ENCODE measurements at places on chromosomes 1 and 21.

DNA sequence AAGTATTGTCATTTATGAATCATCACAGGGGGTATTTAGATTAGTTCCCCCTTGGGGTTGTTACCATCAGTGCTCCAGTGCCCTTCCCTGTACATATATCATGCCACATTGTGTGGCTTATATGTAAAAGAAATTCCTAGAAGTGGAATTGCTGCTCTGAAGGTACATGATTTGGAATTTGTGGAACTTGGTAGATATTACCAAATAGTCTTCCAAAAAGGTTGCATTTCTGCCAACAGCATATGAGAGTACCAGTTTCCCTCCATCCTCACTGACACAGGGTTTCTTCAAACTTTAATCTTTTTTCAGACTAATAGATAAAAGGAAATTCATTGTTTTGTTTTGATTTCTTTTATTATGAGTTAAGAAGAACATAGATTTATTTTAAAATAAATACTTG lies 41.3 kb downstream of the AKNAD1 start:
- no peak for DNase-seq

DNA sequence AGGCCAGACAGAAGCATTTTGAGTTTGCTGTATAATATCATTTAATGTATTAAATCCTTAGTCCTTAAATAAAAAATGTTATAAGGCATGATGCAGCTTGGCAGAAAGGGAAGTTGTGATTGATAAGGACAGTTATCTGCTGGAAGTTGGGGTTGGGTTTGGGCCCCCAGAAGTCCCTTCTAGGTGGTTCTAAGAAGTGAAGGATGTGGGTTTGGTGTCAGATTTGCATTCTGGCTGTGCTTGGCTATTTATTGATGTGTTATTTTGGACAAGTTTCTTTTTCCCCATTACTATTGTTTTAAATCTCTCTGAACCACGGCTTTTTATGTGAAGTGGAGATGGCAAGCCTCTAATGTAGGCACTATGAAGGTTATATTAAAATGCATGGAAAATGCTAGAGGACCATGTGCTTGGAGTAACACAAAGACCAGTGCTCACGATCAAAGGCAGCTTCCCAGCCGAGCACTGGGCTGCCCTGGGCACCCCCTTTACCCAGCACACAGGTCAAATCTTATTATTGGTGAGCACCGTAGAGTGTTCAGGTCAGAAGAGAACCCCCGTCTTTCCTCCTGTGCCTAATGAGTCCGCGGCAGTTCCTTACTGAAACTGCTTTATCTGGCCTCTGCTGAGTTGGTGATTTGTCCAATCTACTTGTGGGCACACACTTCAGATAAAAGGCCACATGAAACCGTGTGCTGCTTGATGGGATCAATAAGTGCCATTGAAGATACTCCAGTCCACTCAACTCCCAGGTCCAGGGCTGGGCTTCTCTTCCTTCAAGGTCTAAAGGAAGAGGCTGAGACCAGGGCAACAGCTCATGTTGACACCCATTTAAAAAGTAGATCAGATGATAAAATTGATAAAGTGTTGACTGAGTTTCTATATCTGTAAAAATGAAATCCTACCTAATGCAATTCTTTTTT lies 212.0 kb downstream of the PRDM2 start:
- no peak for DNase-seq

DNA sequence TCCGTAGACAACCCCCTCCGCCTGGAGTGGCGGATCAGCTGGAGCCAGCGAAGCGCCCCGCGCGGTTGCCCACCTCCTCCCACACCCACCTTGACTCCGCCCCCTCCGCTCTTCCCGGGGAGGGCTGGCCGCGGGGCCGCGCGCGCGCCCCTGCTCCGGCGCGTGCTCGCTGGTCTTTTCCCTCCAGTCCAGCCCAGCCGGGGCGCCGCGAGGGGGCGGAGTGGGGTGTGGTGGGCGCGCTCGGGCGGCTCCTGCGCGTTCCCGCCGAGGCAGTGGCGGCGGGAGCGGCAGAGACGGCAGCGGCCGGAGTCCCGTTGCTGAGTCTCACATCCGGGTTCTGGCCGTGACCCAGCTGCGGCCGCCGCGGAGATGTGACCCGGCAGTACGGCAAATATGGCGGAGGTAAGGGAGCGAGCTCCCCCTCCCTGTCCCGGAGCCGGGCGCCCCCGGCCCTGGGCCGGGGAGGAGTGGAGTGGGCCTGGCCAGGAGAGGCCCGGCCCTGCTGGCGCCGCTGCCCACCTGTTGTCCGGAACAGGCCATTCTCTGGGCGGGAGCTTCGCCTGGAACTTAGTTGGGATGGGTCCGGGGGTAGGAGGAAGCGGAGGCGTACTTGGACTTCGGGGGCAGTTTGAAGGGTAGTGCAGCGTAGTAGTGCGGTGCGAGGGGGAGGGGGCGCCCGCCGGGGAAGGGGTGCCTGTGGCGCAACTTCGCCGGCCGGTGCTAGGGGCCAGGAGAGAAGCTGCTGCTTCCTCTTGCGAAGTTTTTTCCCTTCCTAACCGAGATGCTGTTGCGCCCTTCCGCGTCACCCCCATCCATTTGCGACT lies 5.4 kb downstream of the MIER1 start:
- DNase-seq: no peak

- DNase-seq: no peak
Measured at GRCh38 chr21:33035147-33035546, 9.4 kb downstream of the OLIG2 start.

GRCh38 chr1:158011714-158012113 lies 18.3 kb downstream of the KIRREL1 start:
- no peak for DNase-seq

GRCh38 chr1:62712336-62713243 lies 24.4 kb upstream of the DOCK7 start:
- DNase-seq: no peak

GRCh38 chr1:200888349-200888838 lies 6.3 kb upstream of the INAVA start:
- DNase-seq: no peak

DNA sequence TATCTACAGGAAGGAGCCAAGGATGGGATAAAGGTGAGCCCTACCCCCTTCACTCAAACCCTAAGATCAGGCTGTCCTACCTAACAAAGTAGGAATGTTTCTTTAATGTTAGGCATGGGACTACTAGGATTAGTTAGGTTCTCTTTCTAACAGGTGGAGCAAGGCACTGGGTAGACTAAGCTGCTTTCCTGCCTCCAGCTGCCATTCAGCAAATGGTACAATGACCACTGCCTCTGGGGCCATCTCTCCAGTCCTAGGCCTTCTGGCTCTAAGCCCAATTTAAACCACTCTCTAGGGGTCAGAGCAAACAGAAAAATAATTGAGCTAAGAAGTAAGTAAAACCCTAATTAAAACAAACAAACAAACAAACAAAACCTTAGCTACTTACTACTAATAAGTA lies 15.7 kb upstream of the IPO9 start:
- no peak for DNase-seq

GRCh38 chr1:32618673-32619221 lies 31.6 kb downstream of the ZBTB8OS start:
- no peak for DNase-seq

- no peak for DNase-seq
Measured at GRCh38 chr1:76106719-76107235, 32.2 kb downstream of the ST6GALNAC3 start.

DNA sequence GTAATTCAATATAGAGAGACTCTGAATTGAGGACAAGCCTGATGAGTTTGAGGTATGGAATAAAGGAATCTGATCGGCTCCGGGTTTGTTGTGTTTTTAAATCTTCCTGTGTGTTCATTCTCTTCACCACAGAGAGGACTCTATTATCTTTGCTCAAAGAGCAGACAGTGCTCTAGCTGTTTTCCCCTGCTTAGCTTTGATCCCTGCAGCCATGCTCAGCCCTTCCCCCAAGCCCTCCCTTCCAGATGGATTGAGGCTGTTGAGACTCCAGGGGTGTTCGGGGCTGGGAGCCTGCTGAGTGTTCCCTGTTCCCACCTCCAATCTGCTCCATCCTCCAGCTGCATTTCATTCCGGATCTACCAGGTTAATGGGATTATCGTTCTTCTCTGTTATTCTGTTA lies 74.2 kb upstream of the CXADR start:
- no peak for DNase-seq

- no peak for DNase-seq
Measured at GRCh38 chr1:149927056-149927562, 494 bp downstream of the SF3B4 start.

DNA sequence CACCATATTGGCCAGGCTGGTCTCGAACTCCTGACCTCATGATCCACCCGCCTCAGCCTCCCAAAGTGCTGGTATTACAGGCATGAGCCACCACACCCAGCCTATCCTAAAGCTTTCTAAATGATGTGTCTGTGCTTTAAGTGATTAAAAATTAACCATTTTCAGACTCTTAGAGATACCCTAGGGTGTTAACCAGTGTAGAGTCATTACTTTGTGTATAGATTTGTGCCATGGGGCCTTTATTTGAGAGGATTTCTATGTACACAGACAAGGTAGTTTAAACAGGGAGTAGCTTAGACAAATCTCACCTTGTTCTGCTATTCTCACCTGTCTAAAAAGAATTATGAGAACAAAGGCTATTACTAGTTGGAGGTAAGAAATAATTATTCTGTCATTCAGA lies 12.7 kb upstream of the PLEKHM2 start:
- DNase-seq: no peak

DNA sequence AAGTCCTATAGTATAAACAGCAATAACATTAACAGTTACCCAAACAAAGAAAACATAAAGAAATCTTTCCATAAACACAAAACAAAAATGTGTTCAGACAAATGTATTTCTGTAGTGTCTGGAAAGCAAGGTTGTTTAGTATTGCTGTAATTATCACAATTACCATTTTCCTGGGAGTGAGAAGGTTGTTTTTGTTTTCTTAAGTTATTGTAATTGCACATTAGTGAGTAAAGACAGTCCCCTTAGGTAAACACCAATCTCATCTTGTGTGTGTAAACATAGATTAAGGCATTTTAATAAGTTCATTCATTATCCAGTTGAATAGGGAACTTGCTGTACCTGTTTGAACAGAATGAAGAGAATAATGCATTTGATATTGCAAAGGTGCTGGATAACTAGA lies 356.9 kb upstream of the ADGRL4 start:
- no peak for DNase-seq

GRCh38 chr1:221783437-221783836 lies 41.5 kb upstream of the DUSP10 start:
- no peak for DNase-seq

- DNase-seq: no peak
Measured at GRCh38 chr21:45386728-45387371, 18.1 kb upstream of the COL18A1 start.

DNA sequence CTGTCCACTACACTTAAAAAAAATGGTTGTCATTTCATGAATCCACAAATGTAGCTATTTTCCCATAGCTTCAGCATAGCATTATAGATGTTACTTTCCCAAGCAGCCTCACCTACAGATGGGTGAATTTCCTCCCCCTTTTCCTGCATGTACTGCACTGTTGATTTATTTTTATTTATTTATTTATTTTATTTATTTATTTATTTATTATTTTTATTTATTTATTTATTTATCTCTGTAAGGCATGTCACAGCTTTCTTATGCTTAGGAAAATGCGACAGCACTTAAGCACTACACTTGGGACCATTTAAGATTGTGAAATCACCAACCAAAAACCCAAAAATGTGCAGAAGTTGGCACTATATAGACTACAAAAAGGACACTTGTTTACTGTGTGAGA lies 4.9 kb downstream of the CD1A start:
- no peak for DNase-seq

- no peak for DNase-seq
Measured at GRCh38 chr1:54980528-54981241, at the start of gene TMEM61. TMEM61 (plus strand) TSS chr1:54980628; CDS start chr1:54981066, 438 bp downstream.

DNA sequence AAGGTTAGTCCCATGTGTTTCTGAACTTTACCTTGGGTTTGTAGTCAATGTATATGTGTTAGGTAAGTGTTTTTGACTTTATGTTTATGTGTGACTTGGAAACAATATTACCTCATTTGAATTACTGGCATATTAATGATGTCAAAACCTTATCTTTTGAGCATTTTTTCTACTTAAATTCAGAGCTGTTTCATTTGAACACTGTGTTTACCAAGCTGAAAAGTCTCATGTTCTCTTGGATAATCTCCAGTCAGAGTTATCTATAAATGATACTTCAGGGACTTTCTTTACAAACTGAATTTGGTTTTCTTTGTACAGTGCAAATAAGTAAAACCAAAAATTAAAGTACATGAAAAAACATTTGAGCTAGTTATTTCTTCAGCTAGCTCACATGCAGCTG lies 30.0 kb downstream of the ADAMTS1 start:
- no peak for DNase-seq

GRCh38 chr1:220342853-220343252 lies 70.6 kb upstream of the RAB3GAP2 start:
- DNase-seq: no peak

GRCh38 chr1:232036181-232036933 lies 409.8 kb downstream of the DISC1 start:
- DNase-seq: no peak

DNA sequence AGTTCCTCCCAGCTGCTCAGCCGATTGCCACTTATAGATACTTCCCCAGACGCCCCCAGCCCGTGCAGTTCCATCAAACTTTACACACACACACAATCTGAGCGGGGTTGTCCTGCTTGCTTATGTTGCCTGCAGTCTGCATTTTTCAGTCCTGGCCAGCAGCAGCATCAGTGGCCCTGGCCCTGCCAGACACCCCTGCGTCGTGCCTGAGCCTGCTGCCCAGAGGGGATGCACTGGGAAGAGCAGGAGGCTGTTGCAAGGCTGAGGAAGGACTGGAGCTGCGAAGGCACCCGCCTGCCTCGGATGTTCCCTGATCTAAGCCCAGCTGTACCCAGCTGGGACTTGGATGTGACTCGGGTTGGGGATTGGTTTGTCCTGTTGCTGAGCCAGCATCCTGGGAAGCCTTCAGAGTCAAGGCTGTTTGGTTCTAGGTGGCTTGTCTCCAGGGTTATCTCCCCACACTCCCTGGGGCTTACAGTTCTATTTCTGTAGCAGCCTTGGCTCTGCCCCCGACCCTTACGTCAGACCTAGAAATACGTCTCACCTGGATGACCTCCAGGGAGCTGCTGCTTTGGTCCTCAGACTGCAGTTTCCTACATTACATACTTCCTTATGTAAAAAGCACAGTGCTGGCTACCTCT lies 42.3 kb downstream of the MAN1C1 start:
- DNase-seq: no peak

- no peak for DNase-seq
Measured at GRCh38 chr1:67162954-67163353, 3.3 kb upstream of the IL23R start.

DNA sequence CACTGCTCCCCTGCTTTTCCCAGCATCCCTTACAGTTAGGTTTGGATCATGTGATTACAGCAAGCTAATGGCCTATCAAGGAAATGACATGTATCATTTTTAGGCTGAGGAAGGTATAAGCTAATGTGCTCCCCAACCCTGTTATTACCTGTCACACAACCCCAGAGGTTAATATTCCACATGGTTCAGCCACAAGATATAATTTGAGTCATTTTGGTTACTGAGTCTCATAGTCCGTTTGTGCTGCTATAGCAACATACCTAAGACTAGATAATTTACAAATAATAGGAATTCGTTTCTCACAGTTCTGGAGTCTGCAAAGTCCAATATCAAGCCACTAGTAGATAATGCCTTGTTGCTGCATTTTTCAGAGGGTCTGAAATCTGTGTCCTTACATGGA lies 29.1 kb upstream of the SLC16A1 start:
- DNase-seq: no peak

GRCh38 chr1:45001011-45001481 lies 10.1 kb downstream of the HECTD3 start:
- DNase-seq: no peak
